ENCODE measurements at places on chromosomes 1 and 21.
A peak's percentile ranks its signal among the peaks of the same experiment; 100 is the strongest.

- no peaks in the 10 kb centered on the region for H3K36me3 ChIP-seq
- H3K4me3 ChIP-seq = no peak overlapping the region
- H3K27me3 ChIP-seq = no peaks in the 10 kb centered on the region
- no peak overlapping the region for H3K27ac ChIP-seq
Measured at GRCh38 chr1:2925918-2926317, 95.3 kb upstream of the ACTRT2 start.

DNA sequence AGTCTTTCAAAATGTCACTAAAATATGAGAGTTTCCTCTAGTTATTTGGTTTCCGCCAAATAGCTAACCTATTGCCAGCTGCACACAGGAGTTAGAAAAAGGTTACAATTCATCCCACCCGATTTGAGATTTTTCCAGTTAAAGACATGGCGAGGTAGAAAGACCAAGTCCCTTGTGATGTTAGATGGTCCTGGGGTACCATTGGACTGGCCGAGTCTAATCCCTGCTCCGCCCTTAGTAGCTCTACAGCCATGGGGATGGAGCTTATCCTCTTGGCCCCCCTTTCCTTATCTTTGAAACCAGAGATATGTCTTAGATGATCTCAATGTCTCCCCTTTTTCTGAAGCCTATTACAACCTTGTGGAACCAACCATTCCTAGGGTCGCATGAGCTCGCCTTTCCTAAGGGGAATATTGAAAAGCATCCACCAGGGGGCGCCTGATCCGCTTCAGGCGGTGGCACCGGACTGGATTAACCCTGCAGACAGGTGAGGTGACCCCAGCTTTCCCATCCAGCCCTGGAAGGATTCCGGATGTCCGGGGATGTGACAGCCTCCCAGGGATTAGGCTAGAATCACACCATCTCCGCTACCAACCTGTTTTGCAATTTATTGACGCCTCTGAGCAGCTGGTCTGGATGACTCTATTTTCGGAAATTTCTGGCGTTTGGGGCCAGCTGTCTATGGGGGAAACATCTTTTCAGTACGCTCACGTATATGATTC is 68.3 kb upstream of the SIM2 start:
- no peak overlapping the region for H3K27ac ChIP-seq
- no peak for DNase-seq
- H3K36me3 ChIP-seq = no peaks in the 10 kb centered on the region
- H3K4me1 ChIP-seq = no peaks in the 10 kb centered on the region
- H3K4me3 ChIP-seq = no peak overlapping the region
- H3K27me3 ChIP-seq = peaks cover 41% of the 10 kb centered on the region

DNA sequence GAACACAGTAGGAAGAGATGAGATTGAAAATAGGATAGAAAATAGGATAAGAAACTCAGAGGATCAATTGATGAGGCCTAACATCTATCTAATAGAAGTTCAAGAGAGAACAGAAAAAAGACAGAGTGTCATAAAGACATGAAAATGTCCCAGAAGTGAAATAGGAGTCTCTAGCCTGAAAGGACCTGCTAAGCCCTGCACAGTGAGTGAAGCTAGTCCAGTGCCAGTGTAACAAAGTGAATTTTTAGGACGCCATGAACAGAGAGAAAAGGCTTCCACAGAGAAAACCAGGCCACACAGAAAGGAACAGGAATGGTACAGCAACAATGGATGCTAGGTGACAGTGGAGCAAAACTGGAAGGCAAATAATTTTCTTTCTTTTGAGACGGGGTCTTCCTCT is 20.3 kb upstream of the LSS start:
- H3K4me3 ChIP-seq = no peak overlapping the region
- no peaks in the 10 kb centered on the region for H3K4me1 ChIP-seq
- peaks cover 57% of the 10 kb centered on the region for H3K36me3 ChIP-seq
- DNase-seq = no peak

DNA sequence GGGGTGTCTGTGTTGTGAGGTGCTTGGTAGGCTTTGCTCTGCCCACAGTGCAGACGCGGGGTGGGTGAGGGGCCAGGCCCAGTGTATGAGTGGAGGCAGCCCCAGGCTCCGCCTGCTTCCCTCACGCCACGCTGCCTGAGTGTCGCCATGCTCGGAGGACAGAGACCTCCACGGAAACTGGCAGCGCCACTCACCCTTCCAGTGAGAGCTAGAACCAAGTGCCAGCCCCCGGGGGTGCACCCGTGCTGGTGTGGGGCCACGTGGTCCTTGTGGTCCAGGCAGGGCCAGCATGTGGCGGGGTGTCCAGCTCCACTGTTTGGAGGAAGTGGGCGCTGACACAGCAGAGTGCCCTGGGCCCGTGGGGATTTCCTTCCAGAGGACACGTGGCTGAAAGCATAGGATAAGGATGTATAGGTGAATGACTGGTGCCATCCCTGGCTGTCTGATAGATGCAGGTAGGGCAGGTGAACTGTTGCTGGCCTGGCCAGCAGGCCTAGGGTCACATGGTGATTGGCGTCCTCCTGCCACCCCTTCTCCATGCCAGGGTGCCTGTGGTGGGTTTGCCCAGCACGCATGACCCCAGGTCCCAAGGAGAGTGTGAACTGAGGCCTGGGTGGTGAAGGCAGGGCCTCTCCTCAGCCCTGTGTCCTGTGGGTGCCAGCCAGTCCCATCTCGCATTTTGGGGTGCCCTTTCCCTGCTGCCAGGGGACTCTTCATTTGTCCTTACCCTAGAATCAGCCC is 3.8 kb downstream of the LRRC3 start:
- H3K27me3 ChIP-seq = peaks cover 2% of the 10 kb centered on the region
- DNase-seq = no peak
- no peak overlapping the region for H3K27ac ChIP-seq
- no peaks in the 10 kb centered on the region for H3K4me1 ChIP-seq
- H3K4me3 ChIP-seq = no peak overlapping the region

- peak overlapping the region; percentile 35 for H3K27ac ChIP-seq
- DNase-seq = no peak
- peaks cover 16% of the 10 kb centered on the region for H3K4me1 ChIP-seq
- no peak overlapping the region for H3K4me3 ChIP-seq
Measured at GRCh38 chr1:195481293-195481692, 1126.9 kb downstream of the KCNT2 start.

DNA sequence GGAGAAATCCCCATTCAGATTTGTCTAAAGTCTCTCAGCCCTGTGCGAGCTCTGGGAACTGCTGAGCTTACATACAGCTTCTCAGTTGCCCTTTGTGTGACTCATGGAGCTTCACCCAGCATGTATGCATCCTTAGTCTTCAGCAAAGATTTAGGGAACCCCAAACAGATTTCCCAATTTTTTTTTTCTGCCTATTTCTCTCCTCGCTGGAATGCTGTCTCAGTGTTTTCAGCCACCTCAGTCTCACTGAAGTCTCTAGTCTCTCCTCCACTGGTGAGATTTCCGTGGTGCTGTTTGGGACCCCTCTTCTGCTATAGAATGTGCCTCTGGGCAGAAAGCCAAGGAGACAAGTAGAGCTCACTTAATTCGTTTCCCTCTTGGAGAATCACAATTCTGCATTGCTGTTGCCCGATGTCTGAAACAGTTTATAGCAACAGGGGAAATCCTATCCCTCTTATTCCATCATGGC is 28.1 kb upstream of the TXLNA start:
- no peak overlapping the region for H3K4me3 ChIP-seq
- no peaks in the 10 kb centered on the region for H3K27me3 ChIP-seq
- H3K27ac ChIP-seq = peak overlapping the region; percentile 92
- DNase-seq = no peak

DNA sequence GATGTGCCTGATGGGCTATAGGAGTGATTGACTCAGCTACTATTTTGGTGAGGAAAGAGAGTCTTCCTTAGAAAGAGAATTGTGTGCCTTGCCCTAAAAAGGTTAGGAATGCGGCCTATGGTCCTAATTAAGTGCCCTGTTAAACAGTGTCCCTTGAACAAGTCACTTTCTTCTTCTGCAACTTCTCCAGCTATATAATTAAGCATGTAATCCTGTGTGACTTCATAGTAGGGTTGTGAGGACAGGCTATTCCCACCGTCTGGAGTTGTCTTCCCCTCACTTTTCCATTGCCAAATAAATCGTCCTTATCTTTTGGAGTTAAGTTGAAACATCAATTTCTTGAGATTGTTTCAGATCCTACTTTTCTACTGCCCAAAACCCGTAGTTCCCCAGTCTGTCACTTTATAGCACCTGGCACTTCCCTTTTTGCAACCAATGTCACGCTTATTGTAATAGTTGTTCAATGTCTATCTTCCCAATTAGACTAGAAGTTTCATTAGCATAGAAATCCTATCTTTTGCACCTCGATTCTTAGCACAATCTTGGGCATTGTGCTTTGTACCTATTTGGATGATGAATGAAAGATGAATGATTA is 27.6 kb upstream of the SLC16A1 start:
- no peak overlapping the region for H3K4me3 ChIP-seq
- no peak for DNase-seq
- H3K4me1 ChIP-seq = no peaks in the 10 kb centered on the region
- H3K36me3 ChIP-seq = no peaks in the 10 kb centered on the region
- no peak overlapping the region for H3K27ac ChIP-seq

DNA sequence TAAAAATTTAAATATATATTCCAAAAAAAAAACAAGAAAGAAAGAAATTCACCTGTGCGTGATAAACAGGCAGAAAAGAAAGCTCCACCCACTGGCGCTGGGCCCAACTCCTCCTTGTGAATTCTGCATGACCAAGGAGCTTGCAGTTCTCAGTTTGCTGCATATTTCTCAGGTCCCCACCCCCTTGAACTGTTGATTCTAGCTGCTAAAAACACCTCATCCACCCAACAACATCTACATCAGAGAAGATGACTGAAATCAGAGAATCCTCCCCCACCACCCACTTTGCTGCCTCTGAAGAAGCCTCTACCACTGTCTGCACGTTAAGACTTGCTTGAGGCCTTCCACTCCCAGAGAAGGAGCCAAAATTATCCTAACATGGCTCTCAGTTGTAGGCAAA is 104.8 kb downstream of the RGS2 start:
- H3K4me1 ChIP-seq = no peaks in the 10 kb centered on the region
- no peak for DNase-seq
- peaks cover 2% of the 10 kb centered on the region for H3K36me3 ChIP-seq
- H3K27ac ChIP-seq = no peak overlapping the region

GRCh38 chr1:34426325-34426896 is 249.7 kb downstream of the C1orf94 start:
- H3K4me1 ChIP-seq = no peaks in the 10 kb centered on the region
- no peak overlapping the region for H3K4me3 ChIP-seq
- DNase-seq = no peak
- H3K27me3 ChIP-seq = no peaks in the 10 kb centered on the region

DNA sequence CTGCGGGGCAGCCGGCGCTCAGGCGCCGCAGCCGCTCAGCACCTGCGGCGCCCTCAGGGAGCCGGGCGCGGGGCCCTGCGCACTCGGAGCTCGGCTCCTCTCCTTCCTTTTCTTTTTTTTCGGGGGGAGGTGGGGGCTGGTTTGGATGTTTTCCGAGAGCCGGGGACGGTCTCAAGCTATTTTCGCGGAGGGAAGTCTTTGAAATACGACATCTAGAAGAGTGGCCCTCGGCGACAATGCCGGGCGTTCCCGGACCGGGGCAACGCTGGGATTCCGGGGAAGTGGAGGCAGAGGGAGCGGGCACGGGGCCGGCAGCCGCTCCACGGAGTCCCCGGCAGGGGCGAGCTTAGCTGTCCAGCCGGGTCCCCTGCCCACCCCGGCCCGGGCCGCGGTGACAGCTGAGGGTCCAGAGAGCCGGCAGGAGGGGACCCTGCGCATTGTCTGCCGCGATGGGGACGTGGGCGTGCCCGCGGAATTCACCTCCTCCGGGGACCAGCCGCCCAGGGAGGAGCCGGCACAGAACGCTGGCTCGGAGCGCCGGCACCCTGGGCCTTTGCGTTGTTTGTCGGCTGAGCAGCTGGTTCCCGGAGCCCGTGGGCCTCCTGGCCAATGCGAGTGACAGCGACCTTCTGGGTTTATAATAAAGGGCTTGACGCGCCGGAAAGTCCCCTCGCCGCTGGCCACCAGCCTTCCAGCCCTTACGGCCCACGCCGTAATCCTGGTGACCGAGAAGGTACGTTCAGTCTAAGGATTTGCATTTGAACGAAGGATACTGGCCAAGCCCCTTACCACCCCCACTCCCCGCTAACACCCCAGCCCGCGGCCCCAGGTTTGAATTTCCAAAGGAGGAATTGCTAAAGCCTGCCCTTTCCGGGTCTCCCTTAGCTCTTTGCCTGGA is 582 bp downstream of the SLC37A1 start:
- H3K27me3 ChIP-seq = no peaks in the 10 kb centered on the region
- no peak for DNase-seq
- H3K4me1 ChIP-seq = peaks cover 54% of the 10 kb centered on the region
- H3K36me3 ChIP-seq = peaks cover 4% of the 10 kb centered on the region
- peak overlapping the region; percentile 73 for H3K27ac ChIP-seq

DNA sequence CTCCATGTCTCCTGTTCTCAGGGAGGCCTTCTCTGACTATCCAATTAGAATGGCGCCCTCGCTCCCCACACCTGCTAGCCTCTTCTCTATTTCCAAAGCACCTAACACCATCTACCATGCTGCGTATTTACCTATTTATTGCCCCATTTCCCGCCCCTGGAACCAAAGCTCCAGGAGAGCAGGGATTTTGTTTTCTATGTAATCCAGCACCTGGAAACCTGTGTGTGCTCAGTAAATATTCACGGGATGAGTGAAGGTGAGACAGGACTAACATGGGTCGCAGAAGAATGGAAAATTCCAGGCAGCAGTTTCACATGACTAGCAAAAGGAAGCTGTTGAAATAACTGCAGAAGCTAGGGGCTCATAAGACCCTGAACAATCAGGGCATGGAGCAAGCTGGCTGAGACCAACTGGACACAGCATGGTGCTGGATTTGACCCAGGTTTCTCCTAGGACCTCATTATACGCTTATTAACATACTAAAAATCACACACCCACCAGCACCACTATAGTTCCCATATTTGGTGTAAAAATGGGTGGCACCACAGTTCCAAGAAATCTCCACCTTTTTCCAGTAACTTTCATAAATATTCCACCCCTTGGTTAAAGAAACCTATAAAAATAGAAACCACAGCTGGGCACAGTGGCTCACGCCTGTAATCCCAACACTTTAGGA is 15.1 kb upstream of the TENT5B start:
- H3K36me3 ChIP-seq = no peaks in the 10 kb centered on the region
- no peak overlapping the region for H3K4me3 ChIP-seq
- peak overlapping the region; percentile 80 for H3K27ac ChIP-seq
- H3K27me3 ChIP-seq = no peaks in the 10 kb centered on the region
- H3K4me1 ChIP-seq = peaks cover 22% of the 10 kb centered on the region

DNA sequence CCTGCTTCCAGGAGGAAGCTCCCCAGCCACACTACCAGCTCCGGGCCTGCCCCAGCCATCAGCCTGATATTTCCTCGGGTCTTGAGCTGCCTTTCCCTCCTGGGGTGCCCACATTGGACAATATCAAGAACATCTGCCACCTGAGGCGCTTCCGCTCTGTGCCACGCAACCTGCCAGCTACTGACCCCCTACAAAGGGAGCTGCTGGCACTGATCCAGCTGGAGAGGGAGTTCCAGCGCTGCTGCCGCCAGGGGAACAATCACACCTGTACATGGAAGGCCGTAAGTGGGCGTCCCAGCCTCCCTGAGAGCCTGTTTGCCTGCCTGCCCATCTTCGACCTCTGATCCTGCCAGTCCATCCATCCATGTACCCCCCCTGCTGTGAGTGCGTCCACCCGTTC is 3.6 kb downstream of the ECM1 start:
- no peak overlapping the region for H3K27ac ChIP-seq
- H3K27me3 ChIP-seq = no peaks in the 10 kb centered on the region
- peaks cover 20% of the 10 kb centered on the region for H3K36me3 ChIP-seq
